Activated CD4-positive, alpha-beta T cell treated with anti-CD3 and anti-CD28 coated beads, Interleukin-2, amount 50 U/mL, for 48 hours (primary cell): ENCODE measurements at places on chromosomes 11 and 22.

DNA sequence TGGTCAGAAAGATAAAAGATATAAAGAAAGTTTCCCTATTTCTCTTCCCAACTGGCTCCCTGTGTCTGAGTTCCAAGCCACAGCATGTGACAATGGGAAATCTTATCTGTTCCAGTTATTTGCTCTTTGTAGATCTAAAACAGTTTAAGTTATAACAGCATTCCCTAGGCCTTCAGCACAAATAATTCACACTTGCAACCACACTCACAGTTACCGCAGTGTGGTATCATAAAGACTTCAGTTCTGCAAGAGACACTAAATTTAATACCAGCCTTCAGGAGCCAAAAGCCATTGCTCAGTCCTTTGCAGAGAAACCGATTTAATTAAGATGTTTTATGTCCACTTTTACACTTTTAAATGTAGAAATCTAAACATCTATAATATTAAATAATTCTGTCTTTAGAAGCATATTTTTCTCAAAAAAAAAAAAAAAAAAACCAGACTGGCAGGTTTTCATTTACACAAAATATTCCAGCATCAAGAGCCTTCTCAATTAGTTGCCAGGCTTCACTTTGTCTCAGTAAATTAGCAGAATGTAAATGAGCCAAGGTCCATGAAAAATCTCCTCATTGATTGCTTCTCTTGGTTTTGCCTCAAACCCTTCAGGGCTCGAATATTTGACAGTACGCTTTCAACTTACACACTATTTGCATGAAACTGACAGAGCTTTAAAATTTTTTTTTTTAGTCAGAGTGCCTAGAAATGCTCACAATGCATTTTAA is 300.0 kb upstream of the DDI1 start:
- DNase-seq: no peak

GRCh38 chr11:47523490-47524225 is 29.3 kb downstream of the CELF1 start:
- DNase-seq: peak; percentile 30

GRCh38 chr11:130413405-130414106 is 14.9 kb downstream of the ADAMTS8 start:
- DNase-seq: peak; percentile 14

DNA sequence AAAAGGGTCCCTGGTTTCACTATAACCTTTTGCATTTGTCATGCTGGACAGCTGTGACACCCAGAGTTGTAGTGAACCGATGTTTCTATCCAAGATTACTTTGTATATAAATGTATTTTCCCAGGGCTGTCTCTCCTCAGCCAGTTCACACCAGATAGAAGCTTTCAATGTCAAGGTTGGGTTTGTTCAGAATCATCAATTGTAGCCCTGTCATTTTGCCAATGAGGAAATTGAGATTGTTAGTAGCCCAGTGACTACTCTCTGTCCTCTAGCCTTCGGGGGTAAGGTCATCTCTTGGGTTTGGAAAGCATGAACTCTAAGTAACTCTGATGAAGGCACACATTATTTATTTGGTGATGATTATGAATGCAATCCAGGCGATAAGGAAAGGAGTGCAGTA is 165.6 kb downstream of the DBX1 start:
- DNase-seq: no peak

DNA sequence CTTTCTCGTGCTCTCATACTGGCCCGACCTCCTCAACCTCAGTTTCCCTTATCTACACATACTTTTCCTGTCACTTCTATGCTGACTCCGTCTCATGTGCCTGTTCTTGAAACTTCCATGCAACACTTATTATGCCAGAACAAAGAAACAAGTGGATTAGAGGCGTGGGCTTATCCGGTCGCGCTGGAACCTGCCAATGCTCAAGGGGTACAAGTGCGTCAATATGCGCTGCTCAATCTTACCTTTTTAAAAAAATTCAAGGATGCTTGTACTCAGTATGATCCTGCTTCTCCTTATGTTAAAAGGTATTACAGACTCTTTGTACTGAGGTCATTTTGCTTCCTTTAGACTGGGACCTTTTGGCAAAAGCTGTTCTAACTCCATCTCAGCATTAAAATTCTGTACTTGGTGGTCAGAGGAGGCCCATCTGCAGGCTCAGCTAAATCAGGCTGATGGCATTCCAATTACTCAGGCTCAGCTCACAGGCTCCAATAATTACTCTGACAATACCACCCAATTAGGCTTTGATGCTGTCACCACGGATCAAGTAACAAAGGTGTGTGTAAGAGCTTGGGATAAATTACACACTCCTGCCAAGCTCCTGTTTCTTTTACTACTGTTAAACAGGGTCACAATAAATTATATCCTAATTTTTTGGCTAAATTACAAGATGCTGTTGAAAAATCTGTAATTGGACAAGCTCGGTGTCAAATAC is 26.3 kb upstream of the ALDH3B2 start:
- DNase-seq: no peak

- no peak for DNase-seq
These were observed 53.1 kb upstream of the SLC22A12 start for GRCh38 chr11:64537876-64538275.

- no peak for DNase-seq
These were observed 7.7 kb downstream of the VWCE start for GRCh38 chr11:61287338-61287977.

- DNase-seq: no peak
These were observed 6.8 kb downstream of the GRIK4 start for GRCh38 chr11:120518356-120518755.

DNA sequence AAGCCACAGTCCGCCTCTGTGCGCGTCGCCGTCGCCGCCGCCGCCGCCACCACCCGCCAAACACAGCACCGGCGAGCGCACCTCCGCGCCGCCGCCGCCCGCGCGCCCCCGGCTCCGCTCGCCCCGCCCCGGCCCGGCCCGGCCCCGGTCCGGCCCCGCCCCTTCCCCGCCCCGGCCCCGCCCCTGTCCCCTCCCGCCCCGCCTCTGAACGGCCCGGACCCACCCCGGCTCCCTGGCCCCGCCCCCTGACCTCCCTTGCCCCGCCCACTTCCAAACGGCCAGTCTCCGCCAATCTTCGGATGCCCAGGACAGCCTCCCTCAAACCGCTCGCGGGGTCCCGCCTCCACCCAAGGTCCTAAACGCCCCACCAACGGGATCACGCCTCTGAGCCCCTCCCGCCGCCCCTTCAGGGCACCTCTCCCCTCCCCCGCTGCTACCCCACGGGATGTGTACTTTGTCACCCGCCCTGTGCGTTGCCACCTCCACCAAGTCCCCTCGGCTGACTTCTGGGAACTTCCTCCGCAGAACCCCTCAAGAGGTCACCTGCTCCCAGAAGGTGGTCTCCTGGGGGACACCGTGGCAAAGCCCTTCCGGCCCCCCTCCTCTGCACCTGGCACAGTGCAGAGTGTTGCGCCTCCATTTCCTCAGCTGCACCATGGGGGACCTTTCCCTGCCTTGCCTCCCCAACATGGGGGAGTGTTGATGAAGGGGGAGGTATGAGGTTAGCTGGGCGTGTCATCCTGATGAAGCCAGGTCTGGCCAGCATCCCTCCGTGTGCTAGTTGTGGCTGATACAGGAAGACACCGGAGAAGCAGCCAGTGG is at the start of gene KIAA0930:
Gene KIAA0930, minus strand, starts transcription at position 85 of the 822 bp plus-strand sequence. CDS start 191 bp downstream, outside the sequence.
- peak; percentile 77 for DNase-seq

DNA sequence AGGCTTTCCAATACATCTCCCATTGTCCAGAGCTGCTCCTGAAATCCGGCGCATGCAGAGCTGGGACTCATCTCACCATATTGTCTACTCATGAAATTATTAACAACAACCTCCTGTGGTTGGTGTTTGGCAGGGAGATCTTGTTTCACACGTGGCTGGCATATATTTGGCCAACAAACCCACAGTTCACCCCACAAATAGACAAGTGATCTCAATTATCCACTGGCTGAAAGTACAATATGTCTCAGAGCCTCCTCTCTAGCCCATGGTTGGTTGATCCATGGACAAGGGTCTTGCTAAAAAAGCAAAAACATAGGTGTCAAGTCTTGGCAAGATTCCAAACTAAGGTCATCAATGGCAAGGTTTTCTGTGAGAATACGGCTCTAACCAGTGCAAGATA is 386.9 kb downstream of the ETS1 start:
- no peak for DNase-seq

DNA sequence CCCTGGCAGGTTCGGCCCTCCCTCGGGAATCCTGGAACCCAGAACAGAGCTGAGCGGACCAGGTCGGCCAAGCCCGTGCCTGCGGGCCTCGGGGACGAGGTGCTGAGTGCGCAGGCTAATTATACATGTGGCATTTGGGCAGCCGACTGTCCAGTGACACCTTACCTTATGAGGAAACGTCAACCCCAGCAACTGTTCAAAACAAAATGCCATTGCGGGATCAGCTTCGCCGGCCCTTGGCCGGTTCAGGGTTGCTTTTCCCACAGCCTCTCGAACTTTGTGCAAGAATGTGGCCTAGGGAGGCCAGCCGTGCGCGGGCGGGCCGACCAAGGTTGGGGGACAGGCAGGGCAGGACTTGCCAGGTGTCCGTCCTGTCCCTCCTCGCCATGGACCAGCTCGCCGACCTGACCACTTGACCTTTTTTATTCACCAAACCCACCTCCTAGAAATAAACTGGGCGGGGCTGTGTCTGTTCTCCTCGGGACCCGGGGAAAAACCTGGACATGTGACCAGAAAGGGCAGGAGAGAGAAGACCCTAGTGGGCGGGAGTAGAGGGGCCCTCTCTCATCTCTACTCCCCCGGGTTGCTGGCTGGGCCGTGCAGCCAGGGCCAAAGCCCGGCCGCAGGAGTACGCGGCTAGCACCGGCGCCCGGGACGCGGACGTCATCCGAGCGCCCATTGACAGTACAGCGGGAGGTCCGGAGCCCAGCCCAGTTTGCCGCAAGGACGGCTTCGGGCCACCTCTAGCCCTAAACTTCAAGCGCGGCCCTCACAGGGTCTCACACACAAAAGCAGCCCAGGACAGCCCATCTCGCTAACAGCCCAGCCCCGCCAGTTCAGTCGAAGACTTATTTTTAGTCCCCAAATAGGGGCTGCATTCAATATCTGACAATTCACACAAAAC is 134.3 kb upstream of the C11orf58 start:
- no peak for DNase-seq

DNA sequence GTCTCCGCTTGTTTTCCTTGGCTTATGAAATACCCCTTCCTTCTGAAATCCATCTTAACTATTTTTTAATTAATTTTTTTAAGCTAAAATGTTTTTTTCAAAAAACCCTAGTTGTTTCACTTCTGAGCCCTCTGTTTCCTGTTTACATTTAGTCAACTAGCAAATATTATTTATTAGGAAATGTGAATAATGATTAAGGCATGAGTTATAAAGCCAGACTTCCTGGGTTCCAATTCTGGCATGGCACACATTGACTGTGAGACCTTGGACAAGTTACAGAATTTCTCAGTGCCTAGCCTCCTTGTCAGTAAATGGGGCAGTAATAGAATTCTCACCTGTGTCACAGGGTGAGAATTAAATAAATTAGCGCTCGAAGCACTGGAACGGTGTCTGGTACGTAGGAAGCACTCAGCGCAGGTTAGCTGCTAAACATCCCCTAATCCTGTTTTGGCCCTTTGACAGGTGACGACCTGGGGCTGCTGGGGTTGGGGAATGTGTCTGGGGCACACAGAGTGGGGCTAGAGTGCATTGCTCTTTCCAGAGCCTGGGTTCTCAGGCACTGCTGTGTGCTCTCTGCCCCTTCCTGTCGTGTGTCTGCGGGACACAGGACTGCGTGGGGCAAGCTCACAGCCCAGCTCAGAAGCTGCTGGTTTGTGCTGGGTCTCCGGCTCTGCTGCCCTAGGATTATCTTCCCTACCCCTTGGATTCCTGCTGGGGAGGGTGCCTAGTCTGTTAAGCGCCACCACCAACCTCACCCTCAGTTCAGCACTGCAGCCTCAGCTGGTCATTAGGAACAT is 13.1 kb downstream of the PANX1 start:
- no peak for DNase-seq

DNA sequence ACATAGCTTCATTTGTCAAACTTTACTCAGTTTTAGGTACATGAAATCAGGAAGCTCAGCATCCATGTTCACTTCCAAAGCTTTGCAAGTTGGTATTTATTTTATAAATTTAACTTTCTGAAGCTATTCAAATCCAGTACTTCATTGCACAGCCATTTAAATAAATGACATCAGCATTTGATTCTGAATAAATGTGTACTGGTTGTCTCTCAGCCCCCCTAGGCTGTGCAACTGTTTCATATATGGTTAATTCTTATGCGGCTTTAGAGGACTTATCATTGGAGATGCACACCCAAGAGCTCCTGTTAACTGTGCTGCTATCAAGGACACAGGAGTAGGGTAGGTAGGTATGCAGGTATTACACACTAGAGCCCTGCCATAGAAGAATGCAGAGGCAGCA is 325.1 kb downstream of the SOX6 start:
- DNase-seq: no peak

DNA sequence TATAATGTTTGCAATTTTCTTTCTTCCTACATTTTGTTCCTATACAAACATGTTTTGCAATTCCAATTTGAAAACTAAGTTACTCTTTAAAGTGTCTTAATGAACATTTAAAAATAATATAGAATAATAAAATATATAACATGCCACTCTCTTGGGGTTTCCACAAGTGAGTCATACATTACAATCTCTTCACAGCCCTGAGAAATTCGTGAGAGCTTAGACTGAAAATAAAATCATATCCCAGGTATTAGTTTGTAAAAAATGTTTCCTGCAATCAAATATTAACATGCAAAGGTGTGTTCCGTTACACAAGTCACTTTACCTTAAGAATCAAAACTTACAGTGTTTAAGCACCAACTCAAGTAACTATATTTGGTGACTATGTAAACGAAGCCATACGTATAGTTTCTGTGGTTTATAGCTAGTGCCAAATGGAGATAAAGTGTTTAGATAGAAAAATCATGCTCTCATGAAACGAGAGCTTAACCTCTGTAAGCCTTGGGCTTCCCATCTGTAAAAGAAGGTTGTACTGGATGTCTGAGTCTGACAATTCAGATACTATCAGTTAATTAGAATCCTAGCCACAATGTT is 253.6 kb upstream of the ANO3 start:
- no peak for DNase-seq

GRCh38 chr22:40522141-40522540 is 114.4 kb downstream of the MRTFA start:
- DNase-seq: no peak

GRCh38 chr22:35683560-35683959 is 34.1 kb upstream of the APOL5 start:
- no peak for DNase-seq

- no peak for DNase-seq
These were observed 270.9 kb downstream of the TTC28 start for GRCh38 chr22:28408709-28409108.

- DNase-seq: no peak
These were observed 38.2 kb downstream of the SHISA8 start for GRCh38 chr22:41876675-41877074.
